ENCODE measurements at places on chromosomes 12 and 14.

- DNase-seq: peak; percentile 66
Observed at GRCh38 chr12:103929046-103929783, 995 bp upstream of the HSP90B1 start.

- DNase-seq: no peak
Observed at GRCh38 chr12:7042842-7043241, 17.7 kb upstream of the C1S start.

- no peak for DNase-seq
Observed at GRCh38 chr12:104910196-104910840, 47.8 kb downstream of the SLC41A2 start.

DNA sequence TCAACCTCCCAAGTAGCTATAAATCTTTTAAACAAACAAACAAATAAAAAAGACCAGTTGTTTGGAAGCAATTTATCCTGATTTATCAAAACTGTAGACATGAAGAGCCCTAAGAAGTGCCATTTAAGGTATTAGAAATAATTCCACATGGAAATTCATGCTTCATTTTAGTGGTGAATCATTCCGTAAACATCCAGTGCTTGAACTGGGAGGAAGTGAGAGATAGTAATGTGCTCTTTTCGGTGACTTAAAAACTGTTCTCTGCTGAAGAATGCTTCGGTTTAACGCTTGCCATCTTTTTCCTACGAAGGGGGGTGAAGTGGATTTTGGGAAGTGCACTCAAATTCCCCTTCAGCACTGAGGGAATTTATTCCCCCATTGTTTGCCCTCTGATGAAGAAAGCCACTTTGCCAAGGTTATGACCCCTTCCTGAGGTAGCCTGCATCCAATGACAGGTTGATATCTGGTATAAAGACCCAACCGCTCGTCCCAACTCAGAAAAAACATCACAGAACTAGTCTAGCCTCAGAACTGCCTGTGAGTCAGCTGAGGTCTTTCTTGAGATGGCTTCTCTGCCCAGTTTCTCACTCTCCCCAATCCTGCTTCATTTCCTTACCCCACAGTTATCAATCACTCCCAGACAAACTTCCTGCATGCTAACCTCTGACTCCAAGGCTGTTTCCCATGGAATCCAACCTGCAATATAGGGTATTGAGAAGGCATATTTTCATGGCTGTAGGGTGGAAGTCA lies 244.1 kb downstream of the AEBP2 start:
- DNase-seq: no peak

DNA sequence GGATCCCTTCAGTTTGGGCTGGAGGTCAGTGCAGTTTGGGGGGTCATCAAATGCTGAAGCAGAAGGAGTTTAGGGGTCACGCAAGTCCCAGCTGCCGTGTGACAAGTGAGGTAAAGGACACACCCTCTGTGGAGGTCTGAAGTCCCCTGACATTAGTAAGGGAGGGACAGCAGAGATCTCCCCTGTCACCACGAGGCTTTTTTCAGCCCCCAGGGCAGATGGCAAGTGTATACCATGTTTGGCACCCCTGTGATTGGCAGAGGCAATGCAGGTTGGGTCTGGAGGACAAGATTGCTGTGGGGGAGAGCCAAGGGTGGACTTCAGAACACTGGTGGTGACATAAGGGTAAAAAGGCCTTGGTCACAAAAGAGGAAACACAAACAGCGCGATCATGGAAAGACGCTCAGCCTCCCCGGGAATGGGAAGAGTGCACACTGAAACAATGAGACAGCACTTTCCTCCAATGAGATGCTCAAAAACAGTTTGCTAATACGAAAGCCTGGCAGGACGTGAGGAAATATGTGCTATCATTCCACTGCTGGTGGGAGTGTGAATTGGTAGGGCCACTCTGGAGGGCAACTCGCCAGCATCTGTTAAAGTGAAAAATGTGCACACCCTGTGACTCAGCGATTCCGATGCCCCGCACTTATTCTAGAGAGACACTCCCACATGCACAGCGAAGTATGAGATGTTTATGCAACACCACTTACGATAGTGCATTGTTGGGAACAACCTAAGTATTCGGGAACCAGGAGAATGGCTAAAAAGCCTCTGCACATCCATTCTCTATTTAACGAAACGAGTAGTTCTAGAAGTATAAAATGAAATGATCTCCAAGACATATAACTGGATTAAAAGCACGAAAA lies 14.4 kb upstream of the CD27 start:
- no peak for DNase-seq

DNA sequence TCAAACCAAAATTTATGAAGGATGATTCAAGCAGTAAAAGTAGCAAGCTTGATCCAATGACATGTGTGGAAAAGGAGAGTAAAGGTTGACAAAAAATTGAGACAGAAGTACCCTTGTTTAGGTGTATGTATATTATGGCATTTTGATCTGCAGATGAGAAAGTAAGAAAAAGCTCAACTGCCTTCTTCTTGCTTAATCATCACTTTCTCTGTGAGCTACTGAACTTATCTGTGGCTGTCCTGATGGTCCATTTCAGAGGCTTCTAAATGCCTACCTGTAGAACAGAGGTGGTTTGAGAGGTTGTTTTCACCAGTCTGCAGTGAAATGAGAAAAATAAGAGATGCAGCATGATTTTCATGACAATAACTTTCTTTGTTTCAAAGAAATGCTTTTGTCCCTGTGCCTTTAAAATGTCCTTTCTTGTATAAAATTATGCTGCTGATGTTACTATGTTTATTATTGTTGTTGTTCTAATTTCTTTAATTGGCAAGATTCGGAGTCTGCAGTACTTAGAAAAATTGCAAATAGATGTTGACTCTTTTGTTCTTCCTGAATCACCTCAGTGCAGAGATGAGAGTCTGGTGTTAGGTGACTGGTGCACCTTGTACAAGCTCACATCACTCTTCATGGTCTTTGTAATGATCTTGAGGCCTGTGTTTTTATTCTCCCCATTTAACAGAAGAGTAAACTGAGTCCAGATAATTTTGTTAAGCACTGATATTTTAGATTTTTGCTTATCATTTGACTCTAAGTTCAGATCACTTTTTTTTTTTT lies 821.9 kb downstream of the VRK1 start:
- no peak for DNase-seq

- DNase-seq: no peak
Observed at GRCh38 chr12:12582895-12583303, 20.2 kb upstream of the DUSP16 start.

- DNase-seq: no peak
Observed at GRCh38 chr12:124713041-124713435, 145.6 kb upstream of the NCOR2 start.

GRCh38 chr14:105419195-105420091 lies at the start of gene MTA1:
Gene MTA1, plus strand, starts transcription at chr14:105419827. Its CDS starts 209 bp downstream, at chr14:105420036.
- peak; percentile 33 for DNase-seq

DNA sequence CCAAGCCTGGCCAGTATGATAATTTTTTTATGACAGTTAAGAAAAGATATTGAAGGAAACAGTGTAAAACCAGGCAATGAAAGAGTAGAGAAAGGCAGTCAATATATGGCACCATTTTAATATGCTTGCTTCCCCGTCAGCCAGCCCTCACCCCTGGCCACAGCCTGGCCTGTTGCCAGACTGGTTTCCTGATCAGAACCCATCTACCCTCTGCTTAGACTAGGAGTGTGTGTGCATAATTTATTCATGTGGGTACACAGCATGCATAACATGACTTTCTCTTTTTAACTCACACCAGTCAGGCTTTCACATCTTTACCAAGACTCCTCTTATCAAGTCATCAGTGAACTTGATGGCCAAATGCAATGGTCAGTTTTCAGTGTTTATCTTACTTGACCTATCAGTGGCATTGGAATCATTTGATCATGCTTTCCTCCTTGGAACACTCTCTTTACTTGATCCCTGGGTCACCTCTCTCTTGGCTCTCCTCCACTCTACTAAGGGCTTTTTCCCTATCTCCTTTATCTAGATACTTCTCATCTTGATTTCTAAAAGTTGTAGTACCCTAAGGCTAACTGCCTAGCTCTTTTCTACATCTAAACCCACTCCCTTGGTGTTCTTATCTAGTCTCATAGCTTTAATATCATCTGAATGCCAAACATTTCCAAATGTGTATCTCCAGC lies 10.0 kb upstream of the GPR19 start:
- DNase-seq: peak; percentile 66

Data from activated T-helper 1 cell treated with Interleukin-2 at 50 U/mL for 16 hours (primary cell).